ENCODE measurements at places on chromosomes 1 and 21.

DNA sequence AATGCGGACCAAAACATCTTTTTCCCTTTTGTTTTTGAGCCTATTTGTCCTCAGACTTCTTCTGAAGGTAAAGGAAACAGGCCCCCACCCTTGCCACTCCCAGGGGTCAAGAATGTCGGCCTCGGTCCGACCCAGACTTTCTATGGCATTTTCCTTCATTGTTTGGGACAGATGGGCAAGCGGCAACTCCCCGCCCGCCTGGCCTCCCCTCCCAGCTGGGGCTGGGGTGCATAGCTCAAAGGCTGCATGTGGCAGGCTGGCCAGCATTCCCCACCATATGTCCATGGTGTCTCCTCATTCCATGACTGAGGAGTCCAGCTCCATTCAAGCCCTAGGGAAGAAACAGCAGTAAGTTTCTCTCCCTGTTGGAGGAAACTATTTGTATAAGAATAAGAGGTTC lies 29.4 kb upstream of the TSPEAR start:
- no peak for DNase-seq

DNA sequence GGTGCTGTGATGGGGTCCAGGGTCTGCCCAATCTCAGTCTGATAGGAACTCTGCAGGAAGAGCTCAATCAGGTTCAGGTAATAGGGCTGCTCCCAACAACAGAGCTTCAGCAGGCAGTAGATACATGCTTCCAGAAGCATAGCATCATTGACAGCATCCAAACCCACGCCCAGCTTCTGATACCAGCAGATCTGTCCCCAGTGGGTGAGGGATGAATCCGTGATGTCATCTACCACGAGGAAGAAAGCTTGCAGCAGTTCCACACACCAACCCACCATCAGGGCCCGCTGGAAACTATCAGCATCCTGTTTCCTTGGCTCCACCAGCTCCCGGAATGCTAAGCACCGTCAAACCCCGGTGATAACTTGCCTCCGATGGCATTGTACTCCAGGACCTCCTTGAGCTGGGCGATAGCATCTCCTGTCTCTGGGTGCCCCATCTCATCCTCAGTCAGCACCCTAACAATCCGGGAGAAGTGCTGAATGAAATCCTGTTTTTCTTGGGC lies 14.7 kb downstream of the NEK2 start:
- no peak for DNase-seq

DNA sequence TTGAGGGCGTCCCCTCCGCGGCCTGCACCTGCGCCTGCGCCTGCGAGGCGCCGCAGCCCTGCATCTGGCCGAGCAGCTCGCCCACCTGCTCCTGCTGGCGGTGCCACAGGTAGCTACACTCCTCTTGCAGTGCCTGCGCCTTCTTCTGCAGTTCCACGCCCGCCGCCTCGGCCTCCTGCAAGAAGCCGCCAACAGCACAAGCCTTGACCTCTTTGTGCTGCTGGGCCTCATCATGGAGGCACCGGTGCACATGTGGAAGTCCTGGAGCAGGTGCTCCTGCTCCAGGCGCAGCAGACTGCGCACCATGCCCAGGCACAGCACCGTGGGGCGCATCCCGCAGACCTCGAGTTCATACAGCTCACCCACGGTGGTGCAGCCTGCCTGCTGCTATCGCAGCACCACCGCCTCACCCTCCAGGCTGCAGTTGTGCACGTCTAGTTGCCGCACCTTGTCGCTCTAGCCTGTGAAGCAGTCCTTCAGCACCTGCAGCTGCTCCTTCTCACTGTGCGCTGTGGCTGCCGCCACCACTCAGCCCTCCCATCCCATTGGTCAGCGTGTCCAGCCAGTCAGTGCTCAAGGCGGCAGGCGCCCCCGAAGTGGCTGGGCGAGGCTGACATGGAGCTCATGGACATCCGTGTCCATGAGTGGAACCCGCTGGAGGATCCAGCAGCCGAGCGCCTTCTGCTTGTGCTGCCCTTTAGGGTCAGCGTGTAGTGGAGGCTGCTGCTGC lies 12.2 kb upstream of the CD2 start:
- no peak for DNase-seq

- DNase-seq: no peak
These were observed 81.7 kb downstream of the DNM3 start for GRCh38 chr1:171922999-171923398.

DNA sequence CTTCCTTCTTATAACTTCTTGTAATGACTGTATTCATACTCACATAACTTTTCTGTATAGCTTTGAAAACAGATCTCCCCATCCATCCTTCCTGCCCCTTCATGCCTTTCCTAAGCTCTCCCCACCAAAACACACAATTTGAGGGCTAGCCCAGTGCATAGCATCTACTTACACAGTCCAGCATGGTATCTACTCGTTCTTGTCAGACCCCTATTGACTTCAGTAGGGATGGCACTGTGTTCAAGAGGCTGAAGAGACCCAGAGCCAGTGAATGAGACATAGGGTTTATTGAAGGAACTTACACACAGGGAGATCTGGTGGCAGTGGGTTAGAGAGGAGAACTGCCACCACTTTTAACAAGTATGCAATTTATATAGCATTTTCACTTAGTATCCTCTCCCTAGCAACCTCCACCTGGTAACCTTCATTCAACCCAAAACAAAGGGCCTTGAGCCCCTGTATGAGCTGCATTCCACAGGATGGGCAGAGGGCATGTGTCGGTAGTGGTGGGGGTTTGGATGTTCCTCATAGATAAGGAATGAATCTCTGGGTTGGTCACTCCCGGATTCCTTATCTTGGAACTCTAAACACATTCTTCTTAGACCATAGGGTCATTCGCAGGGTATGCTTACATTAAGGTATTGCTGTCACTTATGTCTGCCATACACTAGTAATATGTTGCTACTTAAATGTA lies 64.9 kb upstream of the GNG12 start:
- DNase-seq: no peak

GRCh38 chr21:27636656-27637055 lies 669.8 kb upstream of the ADAMTS5 start:
- no peak for DNase-seq

DNA sequence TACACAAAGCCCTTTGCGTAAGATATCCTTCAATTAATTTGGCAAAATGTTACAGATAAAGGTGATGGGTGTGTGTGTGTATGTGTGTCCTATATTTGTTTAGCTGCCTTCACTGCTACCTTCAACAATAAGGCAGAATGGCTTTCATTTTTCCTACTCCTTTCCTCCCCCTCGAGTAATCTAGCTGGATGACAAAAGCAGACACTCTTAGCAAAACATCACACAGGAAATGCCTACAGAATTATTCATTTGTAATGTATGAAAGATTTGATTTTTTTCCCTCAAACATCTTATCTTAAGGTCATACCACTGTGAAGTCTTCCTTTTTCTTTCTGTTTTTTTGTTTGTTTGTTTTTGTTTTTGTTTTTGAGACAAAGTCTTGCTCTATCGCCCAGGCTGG lies 10.6 kb downstream of the PTPN22 start:
- no peak for DNase-seq

DNA sequence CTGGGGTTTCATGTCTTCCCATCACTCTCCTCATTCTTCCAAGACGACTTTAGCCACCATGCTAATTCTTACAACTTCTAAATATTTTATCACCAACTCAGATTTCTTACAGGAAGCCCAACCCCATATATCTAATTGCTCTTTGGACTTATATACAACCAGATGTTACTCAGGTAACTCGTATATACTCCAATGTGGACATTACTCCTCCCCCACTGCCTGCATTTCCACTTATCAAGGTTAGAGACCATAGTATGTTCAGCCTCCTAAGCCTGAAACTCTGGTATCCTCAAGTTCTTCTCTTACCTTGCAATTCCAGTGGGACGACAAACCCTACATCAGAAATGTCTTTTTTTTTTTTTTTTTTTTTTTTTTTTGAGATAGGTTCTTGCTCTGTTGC lies 2.7 kb upstream of the RCC1 start:
- no peak for DNase-seq

Measured in suppressor macrophage treated with lipopolysaccharide for 4 hours (primary cell).